Glomerular endothelial cell (primary cell): ENCODE measurements at places on chromosomes 4 and X.

- DNase-seq, result no peak
Observed at GRCh38 chr4:4402966-4403365, 16.1 kb downstream of the NSG1 start.

DNA sequence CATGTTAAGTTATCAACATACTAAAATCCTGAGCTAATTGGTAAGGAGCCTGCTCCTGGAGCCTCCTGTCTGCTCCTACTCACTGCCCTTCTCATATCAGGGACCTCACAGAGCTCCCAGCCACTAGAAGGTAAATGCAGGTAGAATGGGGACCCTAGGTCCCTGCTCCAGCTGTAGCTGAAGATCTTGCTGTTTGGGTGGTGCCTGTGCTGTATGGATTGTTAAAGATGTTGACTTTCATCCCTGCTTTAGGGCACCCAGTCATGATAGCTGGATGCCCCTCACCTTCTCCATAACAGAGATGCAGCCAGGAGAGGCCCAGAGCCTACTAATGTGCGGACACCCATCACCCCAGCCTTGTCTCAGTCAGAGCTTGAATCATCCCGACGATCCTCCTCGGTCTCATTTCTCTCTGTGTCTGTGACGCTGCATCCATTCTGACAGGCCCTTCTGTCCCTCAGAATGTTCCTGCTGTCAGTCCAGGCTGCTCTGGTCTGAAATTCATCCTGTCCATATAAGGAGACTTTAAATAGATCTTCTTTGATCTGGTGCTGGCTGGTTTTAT lies 341.7 kb upstream of the GATB start:
- no peak for DNase-seq

DNA sequence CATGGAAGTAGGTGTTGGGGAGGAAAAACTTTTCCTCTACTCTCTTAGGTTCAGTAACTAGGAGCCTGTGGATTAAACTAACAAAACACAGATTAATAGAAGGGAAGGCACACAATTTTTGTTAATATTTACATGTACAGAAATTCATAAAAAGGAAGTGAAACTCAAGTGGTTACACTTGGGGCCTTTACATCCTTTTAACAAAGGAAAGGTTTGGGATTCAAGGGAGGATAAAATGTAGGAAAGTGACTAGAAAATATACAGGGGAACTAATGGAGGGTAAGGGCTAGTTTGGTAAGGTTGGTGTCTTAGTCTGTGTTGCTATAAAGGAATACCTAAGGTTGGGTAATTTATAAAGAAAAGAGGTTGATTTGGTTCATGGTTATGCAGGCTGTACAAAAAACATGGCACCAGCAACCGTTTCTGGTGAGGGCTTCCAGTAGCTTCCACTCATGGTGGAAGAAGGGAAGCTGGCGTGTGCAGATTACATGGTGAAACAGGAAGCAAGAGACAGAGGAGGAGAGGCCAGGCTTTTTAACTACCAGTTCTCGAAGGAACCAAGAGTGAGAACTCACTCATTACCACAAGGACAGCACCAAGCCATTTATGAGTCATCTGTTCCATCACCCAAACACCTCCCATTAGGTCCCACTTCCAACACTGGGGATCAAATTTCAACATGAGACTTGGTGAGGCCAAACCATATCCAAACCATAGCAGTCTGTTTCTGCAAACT lies 124.4 kb downstream of the CHRDL1 start:
- DNase-seq, result no peak

GRCh38 chr4:124903995-124904722 lies 191.6 kb upstream of the ANKRD50 start:
- DNase-seq, result no peak

DNA sequence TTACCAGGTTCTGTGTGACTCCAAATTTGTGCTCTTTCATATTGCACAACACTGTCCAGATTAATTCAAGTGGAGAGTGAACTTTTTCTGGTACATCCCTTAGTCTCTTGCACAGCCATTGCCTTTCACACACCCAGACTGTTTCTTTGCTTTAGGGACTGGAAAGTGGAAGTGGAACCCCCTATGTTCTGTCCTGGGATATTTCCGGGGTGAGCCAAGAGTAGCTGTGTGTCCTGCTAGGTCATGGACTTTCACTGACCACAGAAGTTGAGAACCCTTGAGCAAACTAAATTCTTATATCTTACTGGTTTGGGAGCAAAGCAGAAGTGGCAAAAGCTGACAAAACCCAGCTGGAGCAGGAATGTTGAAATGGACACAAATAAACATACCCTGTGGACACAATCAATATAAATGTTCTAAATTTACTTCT lies 10.3 kb upstream of the VSIG4 start:
- no peak for DNase-seq

DNA sequence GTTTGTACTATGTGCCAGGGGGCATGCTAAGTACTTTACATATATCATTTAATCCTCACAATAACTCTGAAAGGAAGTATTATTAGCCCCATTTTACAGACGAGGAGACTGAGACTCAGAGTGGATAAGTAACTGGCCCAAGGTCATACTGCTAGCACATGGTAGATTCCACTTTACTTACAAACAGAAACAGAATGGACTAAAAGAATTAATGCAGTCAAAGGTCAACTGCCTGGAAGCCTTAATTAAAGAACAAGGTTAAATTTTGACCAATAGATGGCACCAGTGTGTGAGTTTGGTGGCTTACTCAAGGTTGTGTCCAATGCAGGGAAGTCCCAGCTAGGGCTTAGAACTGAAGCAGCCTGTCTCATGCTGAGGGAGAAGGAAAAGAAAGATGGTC lies 4.7 kb downstream of the RIPPLY1 start:
- DNase-seq, result no peak

DNA sequence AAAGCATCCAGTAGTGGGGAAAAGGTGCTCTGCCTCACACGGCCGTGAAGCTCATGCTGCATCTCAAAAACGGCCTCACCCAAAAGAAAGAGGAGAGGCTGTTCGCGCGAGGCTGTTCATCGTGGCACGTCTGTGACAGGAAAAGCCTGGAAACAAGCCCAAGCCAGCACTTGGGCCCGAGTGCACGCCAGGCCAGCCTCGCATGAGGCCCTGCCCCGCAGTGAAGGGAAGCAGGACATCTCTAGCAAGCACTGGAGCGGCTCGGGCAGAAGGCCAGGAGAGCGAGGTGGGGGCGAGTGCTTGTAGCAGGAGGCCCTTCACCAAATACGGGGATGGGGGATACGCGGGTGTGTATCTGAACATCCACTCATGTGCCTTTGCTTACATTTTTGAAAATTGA lies 39.9 kb upstream of the MXD4 start:
- DNase-seq, result no peak

DNA sequence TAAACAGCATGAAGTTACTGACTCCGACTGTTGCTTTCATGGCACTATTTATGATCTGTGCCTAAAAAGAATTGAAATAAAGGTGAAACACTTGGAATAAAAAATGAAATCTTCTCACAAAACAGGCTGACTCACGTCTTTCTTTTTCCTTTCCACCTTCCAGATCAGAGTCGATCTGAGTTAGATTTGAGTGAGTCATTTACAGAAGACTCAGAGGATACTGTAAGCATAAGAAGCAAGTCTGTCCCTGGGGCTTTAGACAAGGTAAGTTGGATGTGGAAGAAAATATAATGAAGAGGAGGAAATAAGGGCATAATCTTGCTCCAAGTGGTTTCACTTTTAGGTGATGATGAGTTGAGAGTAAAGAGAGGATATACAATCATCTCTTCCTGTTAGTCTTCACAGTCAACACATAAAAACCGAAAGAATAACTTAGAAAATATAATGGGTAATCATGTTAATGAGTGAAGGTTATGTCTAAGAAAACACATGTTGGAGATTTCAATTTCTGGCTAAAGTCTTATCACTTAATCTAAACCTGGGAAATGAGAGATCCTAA lies 89.7 kb downstream of the SYTL5 start:
- no peak for DNase-seq

DNA sequence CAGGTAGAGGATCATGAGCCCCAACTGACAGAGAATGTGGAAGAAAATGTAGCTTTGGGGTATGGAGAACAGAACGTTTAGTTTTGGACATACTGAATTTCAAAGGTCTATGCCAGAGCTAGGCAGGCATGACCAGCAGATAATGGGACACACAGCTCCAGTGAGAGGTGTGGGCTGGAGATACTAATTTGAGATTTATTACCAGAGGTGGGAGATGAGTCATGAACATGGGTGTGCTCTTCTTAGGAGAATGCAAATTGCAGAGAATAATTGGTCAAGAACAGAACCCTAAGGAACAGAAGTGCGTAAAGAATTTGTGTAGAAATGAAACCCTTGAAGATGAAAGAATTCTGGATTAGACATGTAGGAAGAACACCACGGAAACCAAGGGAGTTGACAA lies 125.2 kb downstream of the PACRGL start:
- no peak for DNase-seq

GRCh38 chrX:51461053-51462044 lies 35.0 kb downstream of the NUDT11 start:
- peak; percentile 14 for DNase-seq

DNA sequence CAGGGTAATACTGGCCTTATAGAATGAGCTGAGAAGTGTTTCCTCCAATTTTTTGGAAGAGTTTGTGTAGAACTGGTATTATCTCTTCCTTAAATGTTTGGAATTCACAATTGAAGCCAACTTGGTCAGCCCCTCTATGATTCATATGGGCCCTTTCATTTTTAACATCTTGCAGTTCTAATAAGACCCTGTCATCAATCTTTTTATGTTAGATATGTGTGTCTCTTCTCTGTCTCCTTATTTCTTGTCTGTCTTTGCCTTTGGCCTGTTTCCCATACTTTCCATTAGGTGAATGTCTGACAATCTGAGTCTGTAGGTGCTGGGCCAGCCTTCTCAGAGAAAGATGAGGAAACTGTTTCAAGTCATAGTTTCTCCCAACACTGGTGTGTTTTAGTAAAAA lies 88.7 kb downstream of the SLC16A2 start:
- no peak for DNase-seq

- peak; percentile 50 for DNase-seq
Observed at GRCh38 chr4:4574792-4575191, 32.9 kb upstream of the STX18 start.

DNA sequence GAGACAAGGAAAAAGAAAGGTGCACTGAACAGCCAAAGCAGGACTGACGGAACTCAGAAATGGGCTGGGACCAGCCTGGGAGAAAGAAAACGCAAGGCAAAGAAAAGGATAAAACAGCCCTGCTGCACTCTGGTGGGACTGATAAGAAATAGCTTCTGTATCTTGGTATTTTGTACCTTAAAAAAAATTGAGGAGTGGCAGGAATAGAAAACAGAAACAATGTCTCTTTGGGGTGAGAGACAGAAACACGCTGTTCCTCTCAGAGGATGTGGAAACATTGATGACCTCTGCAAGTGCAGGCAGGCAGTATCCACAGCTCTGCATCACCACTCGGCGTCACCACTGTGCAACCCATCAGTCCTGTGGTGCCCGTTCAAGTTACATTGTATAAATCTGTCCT lies 152.5 kb upstream of the SPRY1 start:
- no peak for DNase-seq

DNA sequence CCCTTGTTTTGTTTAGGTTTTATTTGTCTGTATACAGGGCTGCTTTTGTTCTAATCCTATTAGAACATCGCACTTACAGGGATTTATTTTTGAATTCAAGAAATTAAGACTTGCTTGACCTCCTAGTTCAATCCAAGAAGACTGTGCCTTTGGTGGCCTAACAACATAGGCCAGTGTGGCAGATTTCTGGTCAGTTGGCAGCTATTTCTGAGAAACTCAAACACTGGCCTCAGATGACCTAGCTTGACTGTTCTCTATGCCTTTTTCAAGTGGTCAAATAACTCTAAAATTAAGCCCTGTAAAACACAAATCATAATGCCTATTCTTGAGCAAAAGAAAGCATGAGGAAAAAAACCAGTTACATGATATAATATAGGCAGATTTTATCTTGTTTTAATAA lies 89.3 kb upstream of the GPR34 start:
- no peak for DNase-seq

DNA sequence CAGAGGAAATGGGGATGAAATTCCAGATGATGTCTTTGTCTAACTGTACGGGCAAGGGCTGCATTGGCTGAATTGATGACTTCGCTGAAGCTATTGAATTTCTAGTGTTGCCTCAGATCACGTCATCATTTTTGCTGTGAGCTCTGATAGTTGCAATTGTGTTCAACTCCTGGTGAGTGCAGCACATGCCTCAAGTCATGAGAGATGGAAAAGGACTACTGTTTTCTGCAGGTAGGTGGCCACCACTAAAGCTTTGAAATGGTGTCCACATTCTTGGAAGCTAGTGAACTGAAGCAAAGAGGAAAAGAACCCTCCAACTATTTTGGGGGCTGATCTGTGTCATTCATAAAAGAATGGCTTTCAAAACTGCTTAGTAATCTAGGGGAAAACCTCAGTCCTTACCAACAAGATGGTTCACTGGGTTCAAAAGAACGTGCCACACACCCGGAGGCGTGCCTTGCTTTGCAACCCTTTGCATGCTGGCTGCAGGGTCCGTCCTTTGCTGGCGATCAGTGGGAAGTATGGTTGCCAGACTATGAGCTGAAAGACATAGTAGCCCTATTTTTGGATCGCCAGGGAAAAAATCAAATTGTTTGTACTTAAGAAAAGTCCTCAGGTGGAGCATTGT lies 88.1 kb upstream of the STOX2 start:
- DNase-seq, result no peak
